Cardiac ventricle fibroblast (primary cell): ENCODE measurements at places on chromosomes 16 and 17. TPM values are rescaled to one million over a fixed set of nuclear protein-coding genes. Genes with fewer than 3 reads are reported as not detected.

The GUCY2D gene
- not detected in 2 replicates for total RNA-seq

The CALB2 gene
- total RNA-seq: not detected in 2 replicates

The GOSR1 gene
- 32.0 and 36.3 TPM in 2 replicates for total RNA-seq

The RNF227 gene
- 1.1 and 2.6 TPM in 2 replicates for total RNA-seq

The CASKIN1 gene
- total RNA-seq: 0.12 and 0.15 TPM in 2 replicates

The SPN gene
- total RNA-seq: not detected in 2 replicates

The NOG gene
- total RNA-seq: not detected in 2 replicates

The MARCHF10 gene
- total RNA-seq: not detected in 2 replicates
